ENCODE measurements at places on chromosomes 2 and 18. TPM values are rescaled to one million over a fixed set of nuclear protein-coding genes. Genes with fewer than 3 reads are reported as not detected.

The RESP18 gene
- total RNA-seq = 0.82 TPM

The KCNF1 gene
- 20.0 TPM for total RNA-seq

The PCARE gene
- not detected for total RNA-seq

The FECH gene
- 29.8 TPM for total RNA-seq

The CROCC2 gene
- not detected for total RNA-seq
